ENCODE measurements at places on chromosomes 12 and 14.

DNA sequence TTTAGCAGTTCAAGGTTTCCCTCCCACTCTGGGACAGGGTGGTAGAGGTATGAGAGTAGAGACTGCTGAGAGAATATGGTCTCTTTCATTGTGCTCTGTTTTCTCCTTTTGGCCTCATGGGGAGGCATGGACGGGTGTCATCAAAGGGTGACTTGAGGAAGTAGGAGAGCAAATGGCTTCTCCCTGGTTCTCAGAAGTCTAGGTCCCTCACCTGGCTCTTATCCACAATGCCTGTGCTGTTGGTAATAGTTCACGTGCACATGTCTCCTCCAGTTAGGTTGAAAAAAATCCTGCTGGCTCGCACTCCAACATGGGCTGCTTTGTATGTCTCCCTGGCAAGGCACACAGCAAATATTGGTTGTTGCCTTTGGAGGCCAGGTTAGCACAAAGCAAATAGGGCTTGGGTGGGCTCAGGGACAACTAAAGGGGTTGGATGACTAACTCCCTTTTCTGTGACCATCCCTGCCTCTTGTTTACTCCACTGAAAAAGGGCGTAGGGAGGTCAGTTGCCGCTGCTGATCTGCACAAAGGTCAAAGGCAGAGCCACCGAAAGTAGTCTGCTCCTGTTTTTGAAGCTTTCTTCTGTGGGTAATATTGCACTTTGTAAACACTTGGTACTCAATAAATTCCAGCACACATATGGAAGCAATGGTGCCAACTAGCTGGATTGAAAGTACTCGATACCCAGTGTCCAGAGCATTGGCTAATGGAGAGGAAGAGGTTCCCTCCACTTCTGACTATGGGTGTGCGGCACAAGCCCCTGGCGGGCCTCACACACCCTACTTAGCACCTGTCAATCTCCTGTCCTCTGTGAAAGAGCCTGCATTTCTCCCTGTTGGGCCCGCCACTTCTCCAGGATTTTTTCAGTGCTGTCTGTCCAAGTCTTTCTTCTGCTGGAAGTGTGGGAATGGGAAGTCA is 121.8 kb downstream of the SLC38A6 start:
- no peak for DNase-seq

DNA sequence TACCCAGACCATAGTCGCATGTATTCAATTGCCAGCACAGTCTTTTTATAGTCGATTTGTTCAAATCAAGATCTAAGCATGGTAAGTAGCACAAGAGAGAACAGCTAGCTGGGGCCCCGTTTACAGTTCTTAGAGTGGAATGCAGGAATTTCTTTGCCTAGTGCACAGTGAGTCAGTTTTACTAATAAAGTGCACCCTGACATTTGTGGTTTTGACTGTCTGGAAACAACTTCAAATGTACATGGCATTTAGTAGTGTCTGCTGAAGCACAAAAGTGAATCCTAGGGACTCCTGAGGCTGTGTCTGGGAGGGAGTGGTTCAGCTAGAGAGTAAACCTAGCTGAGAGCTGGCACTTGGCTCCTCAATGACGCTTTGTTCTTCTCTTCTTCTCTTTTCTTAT is 64.9 kb downstream of the TMX1 start:
- no peak for DNase-seq

DNA sequence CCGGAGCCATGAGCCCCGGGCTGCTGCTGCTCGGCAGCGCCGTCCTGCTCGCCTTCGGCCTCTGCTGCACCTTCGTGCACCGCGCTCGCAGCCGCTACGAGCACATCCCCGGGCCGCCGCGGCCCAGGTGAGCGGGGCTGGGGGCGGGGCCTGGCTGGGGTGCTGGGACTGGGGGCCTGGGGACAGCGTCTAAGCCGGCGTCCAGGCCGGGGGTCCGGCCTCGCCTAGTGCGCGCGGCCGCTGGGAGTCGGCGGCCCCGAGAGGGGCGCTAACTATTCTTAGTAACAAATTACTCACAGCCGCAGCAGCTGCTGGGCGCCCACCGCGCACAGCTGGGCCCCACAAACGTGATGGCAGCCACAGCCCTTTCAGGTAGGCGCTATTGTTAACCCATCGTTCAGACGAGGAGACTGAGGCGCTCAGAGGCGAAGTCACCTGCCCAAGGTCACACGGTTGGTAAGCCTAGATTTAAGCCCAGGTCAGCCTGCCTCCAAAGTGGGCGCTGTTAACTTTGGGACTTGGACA is 374 bp downstream of the CYP46A1 start:
- DNase-seq: no peak

GRCh38 chr12:41189395-41190251 is 1.5 kb downstream of the PDZRN4 start:
- peak; percentile 41 for DNase-seq

- no peak for DNase-seq
Observed at GRCh38 chr12:109727039-109727723, 13.6 kb downstream of the FAM222A start.

- DNase-seq: no peak
Observed at GRCh38 chr12:132525833-132526455, 36.0 kb downstream of the FBRSL1 start.

- DNase-seq: no peak
Observed at GRCh38 chr14:37972941-37973887, 234.5 kb upstream of the SSTR1 start.

- DNase-seq: no peak
Observed at GRCh38 chr14:88060576-88060975, 55.6 kb downstream of the GPR65 start.

DNA sequence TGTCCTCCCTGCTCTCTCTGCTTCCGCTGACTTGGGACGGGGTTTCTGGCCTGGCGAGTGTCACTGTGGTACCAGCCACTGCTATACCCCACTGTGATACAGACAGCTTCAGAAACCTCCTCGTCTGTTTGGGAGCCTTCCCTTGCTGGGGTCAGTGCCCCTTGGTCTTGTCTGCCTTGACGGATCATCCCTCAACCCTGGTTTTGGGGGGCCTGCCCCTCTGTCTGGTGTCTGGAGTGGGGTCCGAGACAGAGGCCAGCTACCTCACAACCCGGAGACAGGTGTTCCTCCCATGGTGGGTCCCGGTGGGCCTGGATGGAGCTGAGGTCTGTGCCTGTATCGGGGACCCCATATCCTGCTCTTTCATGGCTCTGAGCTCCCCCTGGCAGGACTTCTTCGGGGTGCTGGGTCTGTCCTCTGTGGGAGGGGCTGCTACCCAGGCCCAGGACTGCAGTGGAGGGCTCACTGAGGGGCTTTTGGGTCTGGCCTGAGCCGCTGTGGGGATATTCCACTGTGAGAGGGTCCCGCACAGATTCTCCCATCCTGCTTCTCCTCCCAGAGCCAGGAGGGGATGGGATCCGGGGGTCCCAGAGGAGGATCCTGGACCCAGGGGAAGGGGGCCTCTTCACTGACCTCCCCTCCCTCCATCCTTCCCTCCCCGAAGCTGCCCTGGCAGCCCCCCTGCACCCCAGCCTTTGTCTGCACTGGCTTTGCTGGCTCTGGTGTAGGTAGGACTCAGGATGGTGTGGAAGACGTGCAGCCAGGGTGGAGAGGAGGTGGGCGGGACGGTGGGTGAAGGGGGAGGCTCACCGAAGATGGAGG is 365.5 kb downstream of the TMEM121 start:
- DNase-seq: no peak

DNA sequence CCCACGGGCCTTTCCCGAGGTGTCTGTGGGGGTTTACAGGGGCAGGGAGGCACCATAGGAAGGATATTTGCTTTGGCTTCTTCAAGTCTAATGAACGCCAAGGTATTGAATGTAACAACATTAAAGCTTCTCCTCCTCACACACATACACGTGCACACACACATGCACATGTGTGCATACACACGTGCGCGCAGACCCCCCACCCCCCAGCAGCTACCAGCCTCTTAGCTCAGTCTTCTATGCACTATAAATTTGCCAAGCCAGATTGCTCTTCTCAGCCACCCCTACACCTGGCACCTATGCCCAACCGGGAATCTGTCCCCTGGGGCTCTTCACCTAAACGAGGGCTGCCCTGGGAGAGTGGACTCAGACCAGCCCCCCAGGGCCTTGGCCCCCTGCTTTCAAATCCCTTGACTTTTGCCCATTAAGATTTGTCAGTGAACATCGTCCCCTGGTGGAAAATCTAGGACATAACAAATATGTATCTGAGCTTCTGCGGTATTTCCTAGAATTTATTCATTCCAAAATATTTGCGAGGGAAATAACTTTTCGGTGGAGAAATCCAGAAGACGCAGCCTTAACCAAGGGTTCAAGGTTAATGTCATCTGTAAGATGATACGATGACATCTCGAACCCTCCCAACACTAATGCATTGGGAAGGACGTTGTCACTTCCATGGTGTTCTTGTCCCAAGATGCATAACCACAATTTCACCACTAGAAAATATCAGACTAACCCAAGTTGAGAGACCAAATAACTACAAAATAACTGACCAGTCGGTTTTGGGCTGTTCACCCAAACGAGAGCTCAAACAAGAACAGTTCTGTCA is 330.4 kb downstream of the MED13L start:
- DNase-seq: no peak

DNA sequence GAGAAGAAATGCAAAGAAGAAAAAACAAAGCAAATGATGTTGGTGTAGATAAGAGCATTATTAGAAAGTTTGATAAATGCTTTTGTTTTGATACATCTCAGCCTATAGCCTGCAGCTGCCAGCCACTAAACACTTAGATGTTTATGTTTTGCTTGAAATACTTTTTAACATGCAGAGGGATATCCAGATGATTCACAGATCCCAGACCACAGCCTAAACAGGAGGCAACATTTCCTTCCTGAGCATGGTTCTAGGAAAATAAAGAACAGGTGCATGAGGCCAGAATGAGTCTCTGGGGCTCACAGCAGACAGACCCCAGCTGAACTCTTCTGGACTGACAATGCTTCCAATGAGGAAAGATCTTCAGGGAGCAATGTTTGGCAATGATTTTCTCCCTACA is 103.7 kb upstream of the EEA1 start:
- DNase-seq: no peak

Measured in NCI-H774 (cell line).